ENCODE measurements at places on chromosomes 6 and 20.

GRCh38 chr20:40720826-40721225 lies 31.8 kb upstream of the MAFB start:
- DNase-seq: no peak

DNA sequence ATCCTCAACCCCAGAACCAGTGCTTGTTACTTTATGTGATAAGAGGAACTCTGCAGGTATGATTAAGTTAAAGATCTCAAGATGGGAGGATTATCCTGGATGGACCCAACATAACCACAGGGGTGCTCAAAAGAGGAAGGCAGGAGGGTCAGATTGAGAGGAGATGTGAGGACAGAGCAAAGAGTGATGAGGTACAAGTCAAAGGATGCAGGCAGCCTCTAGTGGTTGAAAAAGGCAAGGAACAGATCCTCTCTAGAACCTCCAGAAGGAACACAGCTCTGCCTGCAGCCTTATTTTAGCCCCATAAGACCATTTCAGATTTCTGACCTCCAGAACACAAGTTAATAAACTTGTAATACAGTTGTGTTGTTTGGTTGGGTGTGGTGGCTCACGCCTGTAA lies 41.2 kb downstream of the PDSS2 start:
- peak; percentile 29 for DNase-seq

DNA sequence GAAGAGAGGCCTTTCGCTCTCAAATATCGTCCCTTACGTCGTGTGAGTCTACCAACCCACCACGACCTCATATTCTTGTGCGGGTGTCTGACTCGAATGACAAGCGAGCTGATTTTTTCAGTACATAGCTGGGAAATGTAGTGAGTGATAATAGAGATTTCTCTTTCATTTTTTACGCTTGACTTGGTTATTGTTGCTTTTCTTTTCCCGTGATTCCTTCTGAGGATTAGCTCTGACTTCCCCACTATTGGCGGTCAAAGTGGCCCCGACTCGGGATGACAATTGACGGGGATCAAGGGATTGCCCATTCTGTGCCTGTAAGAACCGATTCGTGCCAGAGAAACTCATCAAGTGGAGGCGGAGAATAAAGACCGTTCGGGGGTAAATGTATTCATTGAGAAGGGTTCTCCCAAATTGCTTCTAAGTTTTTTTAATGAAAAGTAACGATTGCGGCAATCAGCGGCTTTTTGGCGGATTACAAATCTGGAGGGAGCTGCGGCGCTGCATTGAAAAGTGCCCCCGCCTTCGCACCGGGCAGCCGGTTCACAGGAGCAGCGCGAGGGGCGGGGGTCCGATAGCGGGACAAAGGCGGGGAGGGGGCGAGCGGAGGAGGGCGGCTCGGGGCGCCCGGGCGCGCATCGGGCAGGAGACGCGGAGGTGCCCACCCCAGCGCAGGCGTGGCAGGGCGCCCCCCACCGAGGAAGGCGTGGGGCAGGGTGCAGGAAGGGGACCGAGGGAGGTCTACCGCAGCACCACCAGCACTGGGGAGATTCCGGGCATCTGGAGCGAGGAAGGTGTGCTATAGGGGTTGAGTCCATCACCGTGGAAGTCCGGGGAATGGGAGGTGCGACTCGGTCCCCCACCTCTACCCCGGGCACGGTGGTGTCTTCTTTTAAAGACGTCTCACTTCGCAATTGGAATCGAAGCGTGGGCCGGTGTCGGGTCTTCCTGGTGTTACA lies 44.5 kb upstream of the OSTM1 start:
- peak; percentile 32 for DNase-seq

DNA sequence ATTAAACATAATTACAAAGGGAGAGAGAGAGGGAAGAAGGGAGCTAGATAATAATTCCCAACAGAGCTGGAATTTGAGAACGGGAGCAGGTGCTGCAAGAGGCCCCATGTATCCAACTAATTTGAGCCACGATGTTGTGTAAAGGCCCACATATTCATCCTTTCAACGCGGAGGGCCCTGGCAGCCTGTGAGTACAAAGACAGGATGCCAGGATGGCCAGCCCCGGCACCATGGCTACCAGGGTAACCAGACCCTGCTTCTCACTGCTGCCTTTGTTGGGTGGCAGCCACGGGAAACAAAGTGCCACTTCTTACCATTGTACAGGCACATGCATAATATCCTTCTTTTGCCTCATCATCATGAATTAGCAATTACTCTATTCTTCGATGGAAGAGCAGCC lies 492.0 kb upstream of the NRSN1 start:
- no peak for DNase-seq

DNA sequence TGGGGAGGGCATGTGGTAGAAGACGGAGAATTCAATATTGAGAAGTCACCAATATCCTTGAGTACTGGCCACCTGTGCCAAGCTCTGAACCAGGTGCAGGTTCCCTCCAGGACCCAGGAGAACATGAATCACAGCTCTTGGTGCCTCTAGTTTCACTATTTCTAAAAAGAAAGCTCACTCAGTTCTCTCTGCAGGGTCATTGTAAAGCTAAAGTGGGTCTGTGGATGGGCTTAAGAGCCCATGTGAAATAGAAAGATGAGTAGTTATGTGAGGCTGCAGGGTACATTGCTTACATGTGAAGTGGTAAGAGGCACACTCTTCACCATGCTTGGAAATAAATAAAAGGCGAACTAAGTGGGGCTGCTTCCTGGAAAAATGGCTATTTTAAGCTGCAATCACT lies 43.6 kb downstream of the ZNF831 start:
- DNase-seq: no peak

GRCh38 chr20:11935212-11936154 lies 17.8 kb downstream of the BTBD3 start:
- no peak for DNase-seq

GRCh38 chr6:52328303-52328662 lies 33.7 kb upstream of the PAQR8 start:
- DNase-seq: no peak

GRCh38 chr6:54879188-54879985 lies 32.8 kb downstream of the FAM83B start:
- no peak for DNase-seq

DNA sequence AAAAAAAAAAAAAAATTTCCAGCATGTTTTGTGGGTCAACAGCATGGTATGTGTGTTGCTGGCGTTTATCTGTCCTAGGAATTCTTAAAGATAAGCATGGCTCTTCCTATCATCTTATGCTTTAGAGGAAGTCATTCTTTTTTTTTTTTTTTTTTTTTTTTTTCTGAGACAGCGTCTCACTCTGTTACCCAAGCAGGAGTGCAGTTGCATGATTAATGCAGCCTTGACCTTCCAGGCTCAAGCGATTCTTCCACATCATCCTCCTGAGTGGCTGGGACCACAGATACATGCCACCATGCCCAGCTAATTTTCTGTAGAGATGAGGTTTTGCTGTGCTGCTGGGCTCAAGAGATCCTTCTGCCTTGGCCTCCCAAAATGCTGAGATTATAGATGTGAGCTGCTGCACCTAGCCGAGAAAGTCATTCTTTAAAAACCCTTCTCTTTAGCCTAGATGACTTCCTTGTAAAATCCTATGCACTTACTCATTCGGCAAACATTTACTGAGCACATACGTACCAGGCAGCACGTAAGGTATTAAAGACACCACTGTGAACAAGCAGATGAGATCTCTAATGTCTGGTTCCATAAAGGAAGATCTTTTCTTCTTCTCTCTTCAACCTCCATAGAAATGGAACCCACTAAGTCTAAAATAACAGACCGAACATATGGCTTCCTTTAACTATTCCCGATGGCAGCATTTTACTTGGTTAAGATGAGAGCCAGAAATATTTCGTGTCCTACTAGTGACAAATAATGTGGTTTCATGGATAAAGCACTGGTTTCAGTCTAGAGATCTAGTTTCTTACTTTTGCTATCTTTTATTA lies 122.4 kb downstream of the RIN2 start:
- peak; percentile 84 for DNase-seq

DNA sequence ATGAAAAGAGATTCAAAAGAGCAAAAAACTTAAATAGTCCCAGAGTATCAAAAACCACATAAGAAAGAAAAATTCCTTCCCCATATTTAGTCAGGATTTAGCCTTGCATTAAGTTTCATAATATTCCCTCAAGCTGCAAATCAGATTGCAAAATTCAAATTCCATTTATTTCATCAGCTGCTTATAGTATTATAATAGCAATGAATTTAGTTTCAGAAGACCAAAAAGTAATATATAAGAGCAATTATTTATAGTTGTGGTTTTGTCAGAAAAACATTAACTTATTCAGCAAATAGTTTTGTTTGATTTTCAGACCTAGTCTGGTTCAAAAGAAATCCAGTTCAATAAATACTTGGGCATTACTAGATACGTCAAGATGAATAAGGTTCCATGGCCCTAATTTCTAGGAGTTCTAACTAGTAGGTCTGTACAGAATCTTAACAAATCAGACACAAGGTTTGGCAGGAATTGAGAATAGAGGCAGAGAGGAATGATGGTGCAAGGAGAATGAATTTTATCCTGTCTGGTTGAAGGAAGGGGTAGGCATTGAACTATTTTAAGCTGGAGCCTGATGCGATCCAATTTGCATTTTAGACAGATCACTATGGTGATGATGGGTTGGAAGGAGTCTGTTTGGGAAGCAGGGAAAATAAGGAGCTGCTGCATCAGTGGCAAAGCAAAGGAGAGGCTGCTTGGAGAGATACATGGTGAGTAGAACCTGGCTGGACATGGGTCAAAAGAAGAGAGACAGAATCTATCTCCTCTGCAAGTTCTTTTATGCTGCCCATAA lies 163.9 kb upstream of the STXBP5 start:
- DNase-seq: no peak

DNA sequence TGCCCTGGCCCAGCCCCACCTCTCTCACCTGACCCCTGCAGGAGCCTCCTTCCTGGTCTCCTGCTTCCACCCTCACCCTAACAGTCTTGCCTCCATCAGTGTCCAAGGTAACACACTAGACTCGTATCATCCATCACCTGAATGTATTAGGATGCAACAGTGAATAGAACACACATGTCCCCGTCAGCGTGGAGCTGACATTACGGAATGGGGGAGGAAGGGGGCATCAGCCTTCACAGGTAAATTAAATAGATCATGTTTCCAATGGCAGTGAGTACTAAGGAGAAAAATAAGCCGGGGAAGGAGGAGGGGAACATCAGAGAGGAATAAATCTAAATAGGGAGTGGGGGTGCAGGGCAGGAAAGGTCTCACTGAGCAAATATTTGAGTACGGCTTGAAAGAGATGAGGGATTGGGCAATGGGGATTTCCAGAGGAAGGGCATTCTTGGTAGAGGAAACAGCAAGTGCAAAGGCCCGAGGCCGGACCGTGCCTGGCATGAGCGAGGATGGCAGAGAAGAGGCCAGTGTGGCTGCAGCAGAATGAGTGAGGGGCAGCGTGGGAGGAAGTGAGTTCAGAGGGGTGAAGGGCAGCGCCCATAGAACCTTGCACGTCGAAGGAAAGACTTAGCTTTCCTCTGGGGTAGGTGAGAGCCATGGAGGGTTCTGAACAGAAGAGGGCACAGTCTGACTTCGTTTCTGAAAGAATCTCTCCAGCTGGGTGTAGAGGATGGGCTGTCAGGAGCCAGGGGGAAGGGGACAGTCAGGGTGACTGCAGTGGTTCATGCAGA lies 110.1 kb upstream of the PTPN1 start:
- peak; percentile 50 for DNase-seq

DNA sequence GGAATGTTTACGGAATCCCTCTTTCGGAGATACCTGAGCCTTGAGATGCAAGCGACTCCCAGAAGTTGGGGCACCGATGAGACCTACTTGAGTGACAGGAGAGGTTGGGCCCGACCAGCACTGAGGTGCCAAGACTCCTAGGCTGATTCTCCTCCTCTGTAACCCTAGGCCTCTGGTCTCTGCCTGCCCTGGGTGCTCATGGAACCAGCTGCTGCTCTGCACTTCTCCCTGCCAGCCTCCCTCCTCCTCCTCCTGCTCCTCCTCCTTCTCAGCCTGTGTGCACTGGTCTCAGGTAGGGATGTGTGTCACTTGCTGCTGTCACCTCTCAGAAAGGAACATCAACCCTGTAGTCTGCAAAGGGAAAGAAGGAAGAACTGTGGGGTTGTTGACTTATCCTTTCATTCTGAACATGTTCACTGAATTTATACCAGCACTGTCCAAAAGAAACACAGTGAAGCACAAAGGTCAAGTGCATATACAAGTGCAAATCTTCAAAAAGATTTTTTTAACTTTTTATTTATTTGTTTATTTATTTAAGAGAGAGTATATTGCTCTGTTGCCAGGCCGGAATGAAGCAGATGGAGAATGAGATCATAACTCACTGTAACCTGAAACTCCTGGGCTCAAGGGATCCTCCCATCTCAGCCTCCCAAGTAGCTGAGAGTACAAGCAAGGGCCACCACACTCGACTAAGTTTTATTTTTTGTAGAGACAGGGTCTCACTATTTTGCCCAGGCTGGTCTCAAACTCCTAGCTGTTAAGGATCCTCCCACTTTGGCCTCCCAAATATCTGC lies 913 bp downstream of the BTN2A2 start:
- DNase-seq: peak; percentile 69

GRCh38 chr6:170374571-170375444 lies 68.2 kb downstream of the FAM120B start:
- DNase-seq: no peak

DNA sequence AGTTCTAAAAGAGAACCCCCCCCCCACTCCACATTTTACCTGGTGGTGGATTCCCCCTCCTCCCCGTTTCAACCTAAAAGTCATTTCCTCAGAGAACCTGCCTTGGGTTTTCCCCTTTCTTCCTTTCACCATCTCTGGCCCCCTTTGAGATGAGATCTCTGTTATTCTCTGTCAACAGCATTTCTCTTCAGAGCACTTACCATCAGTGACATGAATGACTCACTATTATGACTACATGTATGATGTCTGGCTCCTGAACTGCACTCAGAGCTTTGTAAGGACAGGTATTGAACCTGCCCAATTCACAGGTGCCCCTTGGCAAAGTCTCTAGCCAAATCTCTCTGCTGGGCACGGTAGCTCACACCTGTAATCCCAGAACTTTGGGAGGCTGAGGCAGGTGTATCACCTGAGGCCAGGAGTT lies 61.4 kb upstream of the JARID2 start:
- no peak for DNase-seq

DNA sequence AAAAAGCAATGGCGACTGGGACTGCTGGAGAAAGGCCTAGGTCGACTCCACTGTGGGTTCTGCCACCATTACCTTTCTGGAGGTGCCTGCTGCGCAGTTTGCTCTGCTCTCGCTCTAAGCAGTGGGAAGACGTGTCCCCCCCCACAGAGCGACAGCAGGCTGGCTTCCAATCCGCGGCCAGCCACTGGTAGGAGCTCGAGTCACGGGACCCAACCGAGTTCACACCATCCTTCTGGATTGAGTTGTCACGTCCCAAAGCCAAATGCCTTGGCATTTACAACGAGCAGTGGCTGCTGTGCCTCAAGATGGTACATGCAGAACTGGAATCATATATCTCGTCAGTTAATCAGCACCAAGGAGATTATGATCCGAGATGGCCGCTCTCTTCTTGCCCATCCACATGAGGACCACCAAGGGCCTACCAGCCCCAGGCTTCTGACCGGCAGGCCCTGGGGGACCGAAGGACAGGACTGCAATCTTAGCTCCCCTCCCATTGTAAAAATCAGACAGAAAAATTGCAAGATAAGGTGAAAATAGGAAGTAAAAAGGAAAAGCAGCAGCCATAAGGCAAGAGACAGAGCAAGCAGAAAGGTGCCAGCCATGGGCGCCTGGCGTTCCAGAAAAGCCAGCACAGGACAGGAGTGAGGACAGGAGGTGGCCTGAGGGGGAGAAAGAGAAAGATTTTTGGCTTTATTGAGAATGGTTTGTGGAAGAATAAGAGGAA lies 74.4 kb downstream of the TRAM2 start:
- no peak for DNase-seq

All from EL (cell line).